ENCODE measurements at places on chromosomes 5 and 9. TPM values are rescaled to one million over a fixed set of nuclear protein-coding genes. Genes with fewer than 3 reads are reported as not detected.

Gene GFI1B
- total RNA-seq = not detected

Gene HAPLN1
- total RNA-seq = not detected

Gene SPINK4
- not detected for total RNA-seq

Gene OLFML2A
- total RNA-seq = not detected

Gene C8G
- 0.69 TPM for total RNA-seq

Gene OR1J2
- total RNA-seq = not detected

Gene IFNA2
- not detected for total RNA-seq

Gene SPATA31D4
- not detected for total RNA-seq

Gene ECPAS
- total RNA-seq = 86.9 TPM

Gene ADAMTS19
- total RNA-seq = not detected

Gene PCDHGB4
- 0.06 TPM for total RNA-seq

Gene PCDHA12
- not detected for total RNA-seq
